NCI-H1417 (cell line): ENCODE measurements at places on chromosomes 5 and 9.

GRCh38 chr5:122965111-122965510, 71.4 kb downstream of the PPIC start:
- DNase-seq = peak; percentile 32

DNA sequence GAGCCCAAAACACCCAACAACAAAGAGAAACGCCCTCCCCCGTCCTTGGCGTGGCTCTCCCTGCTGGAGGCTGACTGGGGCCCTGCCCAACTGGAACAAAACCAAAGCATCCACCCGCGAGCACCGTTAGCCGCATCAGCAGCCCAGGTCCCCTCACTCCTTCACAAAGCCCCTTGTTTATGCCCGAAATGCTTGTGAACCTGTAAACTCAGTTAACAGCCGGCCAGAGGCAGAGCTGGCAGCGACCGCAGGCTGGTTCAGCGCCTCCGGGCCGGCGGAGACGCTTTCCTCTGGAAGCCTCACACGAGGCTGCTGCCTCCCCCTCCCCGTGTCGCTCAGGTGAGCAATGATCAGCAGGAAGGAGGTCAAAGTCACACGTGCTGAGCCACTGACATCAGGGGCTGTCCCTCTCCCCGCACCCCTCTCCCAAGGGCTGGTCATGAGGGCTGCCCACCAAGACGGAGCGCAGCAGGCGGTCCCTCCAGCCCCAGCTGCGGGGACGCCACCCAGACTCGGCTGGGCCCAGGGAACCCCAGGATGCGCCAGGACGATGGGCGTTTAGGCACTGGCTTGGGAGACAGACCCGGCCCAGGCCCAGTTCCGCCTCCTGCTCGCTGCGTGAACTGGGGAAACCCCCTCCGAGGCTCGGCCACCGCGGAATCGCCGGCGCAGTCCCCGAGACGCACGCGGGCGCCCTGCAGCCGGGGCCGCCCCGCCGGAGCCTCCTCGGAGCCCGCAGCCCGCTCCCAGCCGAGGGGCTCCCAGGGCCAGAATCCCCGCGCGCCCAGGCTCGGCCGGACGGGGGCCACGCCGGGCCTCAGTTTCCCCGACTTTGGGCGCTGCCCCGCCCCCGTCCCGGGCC, 563 bp downstream of the SNAPC4 start:
- DNase-seq = peak; percentile 51

GRCh38 chr5:141603923-141604717, 14.7 kb downstream of the DIAPH1 start:
- no peak for DNase-seq

DNA sequence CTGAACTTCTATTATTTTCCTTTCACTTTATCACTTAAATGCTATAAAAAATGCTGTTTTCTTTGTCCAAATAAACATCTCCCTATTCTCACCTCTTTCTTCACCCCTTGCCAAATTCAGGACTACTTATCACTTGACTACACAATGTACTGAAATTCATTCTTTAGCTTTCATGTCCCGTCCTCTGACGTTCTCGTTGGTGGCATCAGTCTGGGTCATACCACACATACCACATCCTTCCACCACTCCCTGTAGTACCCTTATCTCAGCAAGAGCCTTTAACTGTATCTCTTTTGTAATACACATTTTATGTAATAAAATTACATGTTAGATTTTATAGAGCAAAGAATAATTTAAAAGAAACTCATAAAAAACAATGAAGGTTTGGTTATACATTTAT, 231.1 kb upstream of the PAPPA start:
- DNase-seq = no peak

GRCh38 chr9:7241694-7242093, 483.9 kb downstream of the KDM4C start:
- no peak for DNase-seq

DNA sequence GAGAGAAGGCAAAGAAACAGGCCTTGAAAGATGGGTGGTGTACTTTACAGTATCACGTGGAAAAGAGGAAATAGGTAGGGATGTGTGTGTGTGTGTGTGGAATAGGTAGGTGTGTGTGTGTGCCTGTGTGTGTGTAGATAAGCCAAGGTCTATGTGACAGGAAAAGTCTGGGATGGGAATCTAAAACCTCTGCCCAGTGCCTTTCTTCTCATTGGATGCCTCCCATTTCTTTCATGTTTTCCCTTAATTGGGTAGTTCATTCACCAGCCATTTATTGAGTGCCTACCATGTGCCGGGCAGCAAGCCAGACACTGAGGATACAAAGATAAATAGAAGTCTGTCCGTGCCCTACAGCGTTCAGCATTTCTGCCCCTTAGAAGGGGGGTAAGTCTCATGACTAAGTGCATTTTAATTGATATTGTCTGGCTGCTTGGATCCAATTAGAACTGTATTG, 1.0 kb downstream of the URM1 start:
- DNase-seq = no peak

GRCh38 chr5:87899208-87899661, 369.4 kb downstream of the TMEM161B start:
- DNase-seq = peak; percentile 6

- no peak for DNase-seq
Measured at GRCh38 chr9:113665064-113665463, 201.5 kb downstream of the RGS3 start.

GRCh38 chr5:27034565-27034964, 3.8 kb downstream of the CDH9 start:
- DNase-seq = no peak

- no peak for DNase-seq
Measured at GRCh38 chr9:91114450-91114849, 247.3 kb downstream of the AUH start.

DNA sequence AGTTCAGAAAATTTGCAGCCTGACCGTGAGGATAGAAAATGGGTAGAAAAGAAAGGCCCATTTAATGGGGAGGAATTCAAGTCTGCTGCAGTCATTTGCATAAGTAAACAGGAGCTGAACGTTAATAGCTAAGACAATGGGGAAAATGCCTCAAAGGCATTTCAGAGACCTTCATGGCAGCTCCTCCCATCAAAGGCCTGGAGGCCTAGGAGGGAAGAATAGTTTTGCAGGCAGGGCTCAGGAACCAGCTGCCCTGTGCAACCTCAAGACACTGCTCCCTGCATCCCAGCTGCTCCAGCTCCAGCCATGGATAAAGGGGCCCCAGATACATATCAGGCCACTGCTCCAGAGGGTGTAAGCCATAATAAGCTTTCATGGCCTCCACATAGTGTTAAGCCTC, 32.2 kb upstream of the CDH18 start:
- no peak for DNase-seq

- no peak for DNase-seq
Measured at GRCh38 chr5:67221487-67222242, 25.1 kb upstream of the CD180 start.

GRCh38 chr9:133822430-133823065, 84.4 kb upstream of the SARDH start:
- DNase-seq = no peak

DNA sequence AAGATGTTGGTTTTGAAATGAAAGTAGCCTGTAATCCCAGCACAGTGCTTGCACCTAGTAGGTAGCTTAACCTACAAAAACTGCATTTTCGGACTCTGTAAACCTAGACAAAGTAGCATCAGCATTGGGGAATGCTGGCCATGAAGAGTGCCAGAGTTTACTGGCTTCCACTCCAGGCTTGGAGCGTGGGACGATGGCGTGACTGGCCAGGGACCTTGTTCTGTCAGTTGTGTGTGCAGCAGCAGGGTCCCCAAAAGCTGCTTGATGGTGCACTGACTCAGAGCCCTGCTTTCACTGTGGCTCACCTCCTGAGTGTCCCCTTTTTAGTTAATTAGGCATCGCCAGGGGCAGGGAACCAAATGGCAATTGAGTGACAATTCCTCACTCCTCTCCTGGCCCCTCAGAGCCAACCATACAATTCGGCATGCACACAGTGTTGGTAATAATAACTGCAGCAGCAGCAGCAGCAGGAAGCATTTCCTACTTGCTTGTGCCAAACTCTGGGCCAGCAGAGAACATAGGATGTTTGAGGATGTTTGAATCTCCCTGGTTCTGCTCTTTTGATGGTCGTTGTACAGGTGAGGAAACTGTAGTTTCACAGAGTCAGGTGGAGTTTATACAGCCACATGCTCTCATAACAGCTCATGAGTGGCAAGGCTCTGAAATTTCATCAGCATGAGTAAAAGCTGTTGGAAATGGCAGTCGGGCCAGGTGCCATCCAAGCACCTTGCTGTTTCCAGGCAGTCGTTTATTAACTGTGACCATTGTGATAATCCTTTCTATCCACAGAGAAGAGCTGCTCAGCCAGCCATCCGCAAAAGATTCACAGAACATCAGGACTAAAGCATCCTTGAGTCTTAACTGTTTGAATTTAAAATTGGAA, 4.2 kb downstream of the UBE2QL1 start:
- peak; percentile 46 for DNase-seq
